ENCODE measurements at places on chromosomes 16 and 17.

- no peak for DNase-seq
Measured at GRCh38 chr17:66960613-66961012, 3.9 kb upstream of the CACNG4 start.

DNA sequence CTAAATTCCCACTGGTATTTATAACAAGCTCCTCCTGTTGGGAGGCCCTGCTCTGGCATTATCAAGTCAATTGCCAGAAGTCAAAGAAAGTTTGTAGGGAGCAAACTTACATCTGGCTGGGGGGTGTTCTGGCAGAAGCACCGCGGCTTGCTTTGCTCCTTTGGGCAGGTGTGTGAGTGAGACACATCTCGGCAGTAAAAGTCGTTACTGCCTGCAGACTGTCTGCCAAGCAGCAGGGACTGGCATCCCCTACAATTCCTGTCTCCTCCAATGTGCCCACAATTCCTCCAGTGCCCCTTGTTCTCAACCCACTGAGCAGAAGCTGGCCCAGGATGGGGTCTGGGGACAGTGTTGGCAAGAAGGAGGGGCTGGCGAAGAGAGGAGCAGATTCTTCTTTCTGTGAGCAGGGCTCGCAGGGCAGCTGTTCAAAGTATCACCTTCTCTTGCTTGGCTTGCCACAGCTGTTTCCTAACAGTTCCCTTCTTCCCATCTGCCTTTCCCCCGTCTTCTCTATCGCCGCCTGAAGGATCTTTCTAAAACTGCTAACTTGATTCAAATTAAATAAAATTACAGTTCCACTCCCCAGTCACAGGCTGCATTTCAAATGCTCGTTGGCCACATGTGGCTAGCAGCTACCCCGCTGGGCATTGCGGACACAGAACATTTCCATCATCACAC lies 30.2 kb downstream of the SPACA3 start:
- DNase-seq, result no peak

DNA sequence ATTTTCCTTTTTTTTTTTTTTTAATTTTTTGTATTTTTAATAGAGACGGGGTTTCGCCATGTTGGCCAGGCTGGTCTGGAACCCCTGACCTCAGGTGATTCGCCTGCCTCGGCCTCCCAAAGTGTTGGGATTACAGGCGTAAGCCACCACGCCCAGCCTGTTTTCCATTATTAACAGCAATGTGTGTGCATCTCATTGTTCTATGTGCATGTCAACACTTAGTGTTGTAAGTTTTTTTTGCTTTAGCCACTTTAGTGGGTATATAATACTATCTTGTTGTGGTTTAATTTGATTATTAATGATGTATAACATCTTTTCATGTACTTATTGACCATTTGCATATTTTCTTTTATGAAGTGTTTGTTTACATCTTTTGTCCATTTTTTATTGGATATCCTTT lies 32.8 kb upstream of the BHLHA9 start:
- DNase-seq, result no peak

DNA sequence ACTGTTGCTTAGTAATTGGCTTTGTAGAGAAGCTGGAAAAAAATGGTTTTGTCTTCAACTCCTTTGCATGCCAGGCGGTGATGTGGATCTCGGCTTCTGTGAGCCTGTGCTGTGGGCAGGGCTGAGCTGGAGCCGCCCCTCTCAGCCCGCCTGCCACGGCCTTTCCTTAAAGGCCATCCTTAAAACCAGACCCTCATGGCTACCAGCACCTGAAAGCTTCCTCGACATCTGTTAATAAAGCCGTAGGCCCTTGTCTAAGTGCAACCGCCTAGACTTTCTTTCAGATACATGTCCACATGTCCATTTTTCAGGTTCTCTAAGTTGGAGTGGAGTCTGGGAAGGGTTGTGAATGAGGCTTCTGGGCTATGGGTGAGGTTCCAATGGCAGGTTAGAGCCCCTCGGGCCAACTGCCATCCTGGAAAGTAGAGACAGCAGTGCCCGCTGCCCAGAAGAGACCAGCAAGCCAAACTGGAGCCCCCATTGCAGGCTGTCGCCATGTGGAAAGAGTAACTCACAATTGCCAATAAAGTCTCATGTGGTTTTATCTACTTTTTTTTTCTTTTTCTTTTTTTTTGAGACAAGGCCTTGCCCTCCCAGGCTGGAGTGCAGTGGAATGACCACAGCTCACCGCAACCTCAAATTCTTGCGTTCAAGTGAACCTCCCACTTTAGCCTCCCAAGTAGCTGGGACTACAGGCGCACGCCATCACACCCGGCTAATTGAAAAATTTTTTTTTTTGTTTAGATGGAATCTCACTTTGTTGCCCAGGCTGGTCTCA lies 6.2 kb upstream of the TMEM235 start:
- no peak for DNase-seq

DNA sequence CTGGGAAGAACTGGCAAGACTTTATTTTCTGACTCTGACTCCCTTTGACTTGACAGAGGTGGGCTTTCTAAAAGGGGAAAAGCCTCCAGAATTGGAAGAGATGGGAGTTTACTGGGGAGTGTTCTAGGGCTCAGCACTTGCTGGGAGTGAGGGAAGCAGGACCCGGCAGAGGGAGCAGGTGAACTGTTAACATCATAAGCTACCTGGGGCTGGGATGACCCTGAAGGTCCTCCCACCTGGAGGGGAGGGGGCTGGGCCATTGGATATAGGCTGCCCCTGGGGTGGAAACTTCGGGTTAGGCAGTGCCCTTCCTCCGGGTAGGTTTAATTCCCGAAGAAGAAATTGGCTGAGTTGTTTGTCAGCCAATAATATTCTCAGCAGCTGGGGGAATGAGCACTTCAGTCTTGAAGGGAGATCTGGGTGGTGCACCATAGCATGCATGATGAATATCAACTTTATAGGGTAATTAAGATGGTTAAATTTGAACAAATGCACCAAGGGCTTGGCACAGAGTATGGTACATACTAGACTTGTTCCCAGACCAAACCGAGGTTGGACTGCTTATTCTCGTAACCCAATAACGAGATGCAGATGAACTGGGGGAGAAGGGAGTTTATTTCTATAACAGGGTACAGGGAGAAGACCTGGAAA lies 337.0 kb downstream of the HAPSTR1 start:
- no peak for DNase-seq

DNA sequence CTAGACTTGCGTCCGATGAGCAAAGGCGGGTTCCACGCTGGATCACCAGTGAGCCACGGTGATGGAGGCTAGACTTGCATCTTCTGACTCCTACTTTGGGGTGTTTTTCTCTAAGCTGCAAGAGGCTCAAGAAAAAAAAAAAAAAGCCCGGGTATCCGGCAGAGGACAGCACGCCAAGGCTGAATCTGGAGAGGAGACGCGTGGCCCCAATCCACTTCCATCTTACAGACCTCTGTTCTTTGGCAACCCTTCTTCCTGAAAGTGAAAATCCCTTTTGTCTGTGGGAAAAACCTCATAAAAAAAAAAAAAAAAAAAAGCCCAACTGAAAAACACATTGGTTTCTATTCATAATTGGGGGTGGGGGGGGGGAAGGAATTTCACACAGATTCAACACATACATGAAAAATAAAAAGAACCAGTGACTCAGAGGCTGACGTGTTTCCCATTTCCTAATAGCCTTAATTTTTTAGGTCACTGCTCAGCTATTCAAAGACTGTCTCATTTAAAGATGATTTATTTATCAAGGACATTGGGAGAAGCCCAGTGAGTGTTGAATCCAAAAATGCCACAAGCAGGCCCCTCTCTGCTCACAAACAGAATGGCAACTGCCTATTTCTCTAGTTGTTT lies 258.3 kb downstream of the FOXL1 start:
- DNase-seq, result no peak

- peak; percentile 50 for DNase-seq
Measured at GRCh38 chr17:66200685-66201092, 8.8 kb upstream of the CEP112 start.

DNA sequence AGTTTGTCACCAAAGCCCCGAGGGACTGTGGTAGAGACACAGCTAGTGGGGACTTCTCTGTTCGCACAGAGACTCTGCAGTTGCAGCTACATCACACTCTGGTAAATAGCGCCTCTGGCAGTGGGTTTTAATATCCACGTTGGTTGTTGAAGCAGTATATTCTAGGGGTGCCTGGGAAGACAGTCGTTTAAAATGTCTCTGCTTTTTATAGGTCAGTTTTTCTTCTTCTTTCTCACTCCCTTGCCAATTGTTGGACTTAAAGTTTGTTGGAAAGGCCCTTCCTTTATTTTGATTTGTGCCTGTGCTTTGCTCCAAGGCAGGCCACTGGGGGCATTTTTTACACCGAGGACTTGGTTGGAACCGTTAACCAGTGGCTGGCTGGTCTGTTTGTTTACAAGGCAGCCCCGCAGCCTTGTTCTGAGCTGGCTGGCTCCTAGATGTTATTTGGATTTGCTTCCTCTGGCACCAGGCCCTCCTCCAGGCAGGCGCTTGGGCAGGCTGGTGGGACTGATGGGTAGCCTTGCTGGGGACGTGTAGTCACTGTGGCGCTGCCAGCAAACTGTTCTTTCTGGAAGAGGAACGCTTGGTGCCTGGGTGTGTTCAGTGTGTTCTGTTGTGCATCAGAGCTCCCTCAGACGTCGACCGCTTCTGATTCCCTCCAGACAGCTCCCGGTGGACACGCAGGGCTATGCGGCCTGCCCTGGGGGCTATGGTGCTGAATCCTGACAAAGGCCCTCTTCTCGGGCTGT lies 218.2 kb upstream of the CHMP6 start:
- DNase-seq, result no peak

DNA sequence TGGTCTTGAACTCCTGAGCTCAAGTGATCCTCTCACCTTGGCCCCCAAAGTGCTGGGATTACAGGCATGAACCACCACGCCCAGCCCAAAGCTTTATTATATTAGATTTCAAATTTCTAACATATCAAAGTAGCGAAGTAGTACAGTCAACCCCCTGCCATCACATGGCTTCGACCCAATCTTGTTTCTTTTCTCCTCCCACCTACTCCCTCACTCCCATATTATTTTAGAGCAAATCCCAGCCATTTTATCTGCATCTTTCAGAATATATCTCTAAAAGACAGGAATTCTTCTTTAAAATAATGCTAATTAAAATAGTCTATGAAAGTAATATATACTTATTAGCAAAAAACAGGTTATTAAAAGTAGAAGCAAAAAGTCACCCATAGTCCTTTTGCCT lies 893 bp downstream of the IGSF6 start:
- no peak for DNase-seq

GRCh38 chr16:87163637-87164036 lies 153.6 kb downstream of the C16orf95 start:
- no peak for DNase-seq

GRCh38 chr17:58417300-58418092 lies at the start of gene RNF43:
Gene RNF43 (minus strand): TSS chr17:58417534. CDS start chr17:58415577, 1,957 bp downstream.
- peak; percentile 72 for DNase-seq

GRCh38 chr17:57302690-57303465 lies 46.6 kb downstream of the MSI2 start:
- DNase-seq, result no peak

- DNase-seq, result no peak
Measured at GRCh38 chr17:2025220-2025621, at the start of gene RTN4RL1. Gene RTN4RL1 (minus strand): TSS chr17:2025334. CDS start chr17:2024865, 469 bp downstream.

DNA sequence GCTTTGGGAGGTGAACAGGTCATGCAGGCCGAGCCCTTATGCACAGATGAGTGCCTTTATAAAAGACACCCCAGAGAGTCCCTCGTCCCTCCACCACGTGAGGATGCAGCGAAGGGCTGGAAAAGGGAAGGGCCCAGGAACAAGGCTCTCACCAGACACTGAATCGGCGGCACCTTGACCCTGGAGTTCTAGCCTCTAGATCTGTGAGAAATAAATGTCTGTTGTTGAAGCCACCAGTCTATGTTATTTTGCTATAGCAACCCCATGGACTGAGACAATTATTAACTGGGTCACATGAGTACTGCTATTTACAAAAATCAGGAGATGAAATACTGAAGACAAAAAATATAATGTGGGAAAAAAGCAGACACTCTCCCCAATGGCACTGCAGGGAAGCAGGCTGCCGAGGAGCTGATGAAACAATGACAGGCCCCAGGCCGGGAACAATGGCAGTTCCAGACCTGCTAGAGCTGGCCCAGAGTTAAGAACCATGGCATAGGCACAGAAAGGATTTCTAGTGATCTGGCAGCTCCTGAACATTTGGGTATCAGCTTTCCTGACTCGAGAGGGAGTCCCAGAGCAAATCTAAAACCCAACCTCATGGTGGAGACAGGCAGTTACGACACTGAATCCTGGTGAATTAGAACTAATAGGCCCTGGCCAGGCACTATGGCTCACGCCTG lies 17.8 kb upstream of the GGA2 start:
- DNase-seq, result no peak

DNA sequence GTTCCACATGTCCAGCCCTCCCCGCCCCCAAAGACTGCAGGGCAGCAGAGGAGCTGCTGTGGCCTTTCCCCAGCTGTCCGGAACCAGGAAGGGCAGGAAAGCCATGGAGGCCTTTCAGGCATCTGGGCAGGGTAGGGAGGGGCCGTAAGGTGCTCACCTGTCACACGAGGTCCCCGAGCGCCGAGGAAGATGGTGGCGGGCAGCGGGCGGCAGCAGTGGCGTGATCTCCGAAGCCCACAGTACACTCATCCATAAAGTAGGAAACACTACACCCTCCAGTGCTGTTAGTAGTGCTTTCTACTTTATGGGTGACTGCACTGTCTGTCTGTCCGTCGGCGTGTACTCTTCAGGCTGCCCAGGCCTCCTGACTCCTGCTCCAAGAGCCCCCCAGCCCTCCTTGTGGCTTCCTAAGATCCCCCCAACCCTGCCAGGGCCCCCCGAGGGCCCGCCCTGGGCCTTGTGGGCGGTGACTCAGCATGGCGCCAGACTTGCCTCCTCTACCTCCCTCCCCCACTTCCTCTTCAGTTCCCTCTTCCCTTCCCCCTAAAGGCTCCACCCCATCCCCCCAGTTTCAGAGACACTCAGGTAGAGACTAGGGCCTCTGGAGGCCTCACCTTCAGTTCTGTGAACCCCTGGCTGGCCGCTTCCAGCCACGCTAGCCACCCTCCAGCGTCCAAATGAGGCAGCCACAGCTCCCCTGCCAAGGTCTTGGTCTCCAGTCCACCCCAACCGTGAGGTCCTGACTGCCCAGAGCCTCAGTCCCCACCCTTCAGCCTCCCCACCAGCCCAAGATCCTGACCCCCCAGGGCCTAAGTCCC lies 2.6 kb upstream of the TSPOAP1 start:
- peak; percentile 66 for DNase-seq

GRCh38 chr17:82599674-82600661 lies 48.3 kb downstream of the WDR45B start:
- DNase-seq, result no peak

DNA sequence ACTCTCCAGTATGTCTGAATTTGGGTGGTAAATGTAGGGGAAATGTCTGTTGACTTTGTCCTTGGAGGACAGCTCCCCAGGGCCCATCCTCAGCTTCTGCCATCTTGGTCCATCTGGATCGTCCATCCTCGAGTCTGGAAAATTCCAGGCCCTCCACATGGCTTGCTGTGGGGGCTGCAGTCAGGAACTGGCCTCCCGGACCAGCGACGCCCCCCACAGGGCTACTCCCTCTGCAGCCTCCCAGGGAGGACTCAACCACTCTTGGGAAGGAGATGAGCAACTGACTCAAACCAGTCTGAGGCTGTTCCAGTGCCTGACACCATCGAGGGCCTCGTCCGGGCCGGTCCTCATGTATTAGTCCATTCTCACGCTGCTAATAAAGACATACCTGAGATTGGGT lies 5.5 kb upstream of the ZG16B start:
- DNase-seq, result no peak

All from stimulated activated CD4-positive, alpha-beta T cell treated with anti-CD3 and anti-CD28 coated beads, Interleukin-2, amount 100 ng/mL, for 48 hours (primary cell).